ENCODE measurements at places on chromosomes 2 and 18.

DNA sequence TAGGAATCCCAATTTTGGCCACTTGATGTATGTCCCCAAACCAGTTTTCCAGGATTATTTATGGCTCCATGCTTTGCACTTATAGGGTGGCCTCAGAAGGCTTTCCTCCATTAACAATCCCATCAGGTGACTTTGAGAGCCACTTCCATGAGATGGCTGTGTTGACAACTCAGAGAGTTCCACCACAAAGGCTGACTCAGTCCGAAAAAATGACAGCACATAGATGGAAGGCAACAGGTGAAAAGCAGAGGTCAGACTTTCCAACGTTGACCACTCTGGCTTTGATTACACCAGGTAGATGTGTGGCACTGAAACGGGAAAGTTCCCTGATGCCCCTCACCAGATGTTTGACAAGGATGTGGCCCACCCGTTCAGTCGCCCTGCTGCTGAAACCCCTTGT is 431.4 kb upstream of the TNP1 start:
- no peak for DNase-seq

GRCh38 chr2:61443342-61444041 is 27.4 kb downstream of the USP34 start:
- DNase-seq: no peak

- DNase-seq: no peak
Measured at GRCh38 chr18:3688690-3689089, 238.7 kb downstream of the TGIF1 start.

DNA sequence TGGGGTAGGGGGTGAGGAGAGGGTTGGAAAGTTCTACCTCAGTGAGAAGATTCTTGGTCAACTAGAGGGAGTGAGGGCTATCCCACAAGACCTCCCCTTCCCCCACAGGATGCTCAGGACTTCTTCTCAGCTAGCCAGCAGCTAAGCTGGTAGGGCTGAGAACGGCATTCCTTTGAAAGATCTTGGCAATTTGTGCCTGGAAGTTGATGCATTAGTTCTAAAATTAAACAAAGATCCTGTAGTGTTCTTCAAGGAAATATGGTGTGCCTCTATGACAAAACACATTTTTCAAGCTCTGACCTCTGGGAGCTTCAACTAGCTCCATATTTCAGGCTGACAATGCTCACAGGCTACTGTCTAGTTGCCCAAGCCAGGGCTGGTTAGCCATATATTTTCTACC is 2.3 kb downstream of the LYPD1 start:
- no peak for DNase-seq

DNA sequence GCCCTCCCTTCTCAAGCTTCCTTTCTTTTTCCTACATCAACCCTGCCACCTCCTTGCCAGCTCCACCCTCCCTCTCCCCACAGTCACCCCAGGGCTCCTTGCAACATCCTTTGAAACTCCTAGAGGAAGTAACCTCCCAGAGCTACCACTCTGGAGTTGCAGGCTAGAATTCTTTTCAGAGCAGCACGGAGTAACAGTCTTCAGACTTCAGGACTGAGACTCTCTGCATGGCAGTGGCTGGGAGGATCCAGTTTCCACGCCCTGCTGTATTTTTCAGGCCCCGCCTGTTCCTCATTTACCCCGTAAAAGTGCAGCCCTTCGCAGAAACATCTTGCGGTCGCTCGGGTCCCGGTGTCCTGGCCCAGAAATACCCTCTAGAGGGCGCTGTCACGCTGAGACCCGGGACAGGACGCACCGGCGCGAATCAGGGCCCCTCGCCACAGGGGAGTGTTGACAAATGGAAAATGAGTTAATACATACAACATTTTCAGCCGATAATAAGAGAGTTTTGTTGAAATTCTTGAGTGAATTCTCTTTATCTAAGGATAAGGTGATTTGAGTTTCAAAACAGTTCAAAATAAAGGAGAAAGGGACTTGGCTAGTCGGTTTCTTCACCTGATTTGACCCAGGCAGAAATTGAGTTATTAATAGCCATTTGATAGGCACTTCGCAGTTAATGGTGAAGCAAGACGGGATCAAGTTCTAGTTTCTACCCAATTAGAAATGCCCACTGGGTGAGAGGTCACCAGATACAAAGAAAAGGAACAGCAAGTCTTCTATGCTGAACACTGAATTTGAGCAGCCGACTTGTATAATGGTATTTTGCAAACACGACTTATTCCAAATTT is 18.5 kb upstream of the NTSR2 start:
- DNase-seq: peak; percentile 74

DNA sequence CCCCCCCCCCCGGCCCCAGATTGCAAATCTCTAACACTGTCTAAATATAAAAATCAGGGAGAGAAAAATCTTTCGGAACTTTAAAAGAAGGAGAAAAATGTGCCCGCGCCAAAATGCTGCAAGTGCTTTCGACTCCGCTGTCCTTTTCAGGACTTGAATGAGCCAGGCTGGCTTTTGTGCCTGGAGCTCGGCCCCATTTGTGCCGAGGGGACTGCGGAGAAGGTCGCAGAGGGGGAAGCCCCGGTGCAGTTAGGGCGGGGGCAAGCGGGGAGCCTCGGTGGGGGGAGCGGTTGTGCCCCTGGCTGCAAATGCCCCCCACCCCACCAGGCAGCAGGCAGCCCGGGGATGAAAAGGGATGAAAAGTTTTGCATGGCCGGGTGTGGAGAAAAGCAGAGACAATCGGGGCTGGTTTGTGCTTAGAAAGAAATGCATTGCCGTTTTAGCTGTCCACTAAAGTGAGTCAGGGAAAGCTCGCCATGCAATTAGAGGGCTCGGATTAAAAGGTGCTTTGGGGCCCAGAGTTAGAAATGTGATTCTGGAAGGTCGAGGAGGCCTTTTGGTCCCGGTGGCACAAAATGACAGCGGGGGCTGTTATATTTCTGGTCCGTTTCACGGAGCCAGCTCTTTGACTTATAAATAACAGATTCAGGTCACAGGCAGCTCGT is 1.6 kb downstream of the INHBB start:
- DNase-seq: no peak

DNA sequence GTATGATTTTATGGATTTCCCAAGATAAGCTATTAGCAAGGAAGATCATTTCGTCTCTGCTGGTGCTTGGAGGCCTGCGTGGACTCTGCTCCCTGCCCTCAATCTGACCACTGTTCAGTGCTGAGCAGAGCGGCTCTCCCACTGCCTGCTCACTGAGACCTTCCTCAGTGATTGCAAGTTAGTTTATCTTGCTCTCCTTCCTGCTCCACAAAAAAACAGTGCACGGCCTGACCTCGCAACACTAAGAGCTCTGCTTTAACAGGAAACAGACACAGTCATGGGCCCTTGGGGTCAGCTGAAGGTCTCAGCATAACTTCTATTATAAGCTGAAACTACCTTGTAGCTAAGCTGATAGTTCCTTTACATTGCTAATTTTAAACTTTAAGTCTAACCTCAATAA is 53.1 kb downstream of the PRELID3A start:
- no peak for DNase-seq

GRCh38 chr2:48691935-48692691 is 63.4 kb downstream of the LHCGR start:
- DNase-seq: no peak

DNA sequence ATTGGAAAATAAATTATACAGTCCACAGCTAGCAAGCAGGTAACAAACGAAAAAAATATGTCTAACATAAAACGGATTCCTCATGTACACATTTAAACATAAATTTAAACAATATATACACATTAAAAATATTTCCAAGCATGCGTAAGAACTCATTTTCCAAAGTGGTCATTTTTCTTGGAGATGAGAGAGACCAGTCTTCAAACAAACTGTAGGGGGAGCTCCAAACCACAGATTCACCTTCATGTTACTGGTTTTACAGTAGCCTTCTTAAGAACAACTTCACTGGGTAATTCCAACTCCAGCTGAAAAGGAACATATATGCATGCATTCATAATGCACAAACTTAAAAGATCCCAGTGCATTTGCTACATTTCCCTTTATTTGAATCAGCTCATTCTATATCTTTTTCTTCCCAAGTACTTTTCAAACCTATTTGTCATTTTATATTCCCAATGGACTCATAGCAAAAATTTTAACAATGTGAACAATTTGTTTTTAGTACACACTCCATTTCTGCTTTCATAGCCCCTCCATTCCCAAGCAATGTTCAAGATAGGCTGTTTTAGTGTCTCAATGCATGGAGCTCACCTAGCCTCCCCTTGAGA is 4.7 kb upstream of the STAMBP start:
- DNase-seq: no peak

GRCh38 chr2:231927566-231927890 is 1.3 kb upstream of the NPPC start:
- DNase-seq: no peak

GRCh38 chr2:51619961-51620360 is 588.0 kb upstream of the NRXN1 start:
- DNase-seq: no peak

- no peak for DNase-seq
Measured at GRCh38 chr2:152166633-152167032, 8.9 kb downstream of the STAM2 start.

DNA sequence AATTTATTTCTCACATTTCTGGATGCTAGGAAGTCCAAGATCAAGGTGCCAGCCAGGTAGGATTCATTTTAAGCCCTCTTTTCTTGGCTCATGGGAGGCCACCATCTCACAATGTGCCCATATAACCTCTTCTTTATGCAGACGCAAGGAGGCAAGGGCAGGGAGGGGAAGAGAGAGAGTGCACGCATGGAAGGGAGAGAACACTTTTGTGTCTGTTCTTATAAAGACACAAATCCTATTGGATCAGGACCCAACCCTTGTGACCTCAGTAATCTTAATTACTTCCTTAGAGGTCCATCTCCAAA is 32.5 kb downstream of the CMPK2 start:
- DNase-seq: no peak

DNA sequence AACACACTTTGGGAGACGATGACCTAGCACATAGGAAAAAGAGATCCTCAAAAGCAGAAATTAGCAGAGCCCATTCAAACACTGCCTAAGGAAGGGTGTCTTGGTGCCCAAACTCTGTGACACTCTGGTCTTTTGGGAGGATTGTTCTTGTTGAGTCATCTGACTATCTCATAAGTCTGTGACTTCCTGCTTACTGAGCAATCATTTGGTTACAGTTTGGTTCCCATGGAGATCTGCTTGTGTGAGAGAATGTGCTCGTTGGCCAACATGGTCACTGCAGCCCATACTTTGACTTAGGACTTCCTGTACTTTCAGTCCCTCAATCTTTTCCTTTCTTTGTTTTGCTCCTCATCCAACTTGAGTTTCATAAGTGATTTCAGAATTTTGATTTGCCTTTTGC is 602.9 kb downstream of the NYAP2 start:
- DNase-seq: no peak

- DNase-seq: no peak
Measured at GRCh38 chr2:131049150-131049718, 44.0 kb downstream of the FAM168B start.

- no peak for DNase-seq
Measured at GRCh38 chr2:60159519-60159918, 393.9 kb downstream of the BCL11A start.

GRCh38 chr2:106126295-106126694 is 67.8 kb downstream of the UXS1 start:
- DNase-seq: no peak

DNA sequence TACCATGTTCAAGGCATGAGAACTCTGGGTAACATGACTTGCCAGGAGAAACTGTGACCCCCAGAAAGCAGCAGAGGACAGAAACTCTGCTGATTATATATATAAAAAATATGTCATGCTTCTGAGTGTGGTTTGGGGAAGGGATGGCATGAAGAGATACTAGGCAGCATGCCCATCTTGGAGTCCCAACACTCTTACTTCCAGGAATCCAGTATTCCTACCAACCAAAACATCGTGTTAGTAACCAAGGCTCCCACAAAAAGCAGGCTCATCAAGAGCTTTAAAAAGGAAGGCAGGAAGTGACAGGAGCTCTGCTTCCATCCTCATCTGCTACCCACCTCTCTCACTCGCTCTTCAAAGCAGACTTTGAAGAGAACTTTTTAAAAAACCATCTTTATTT is 31.6 kb upstream of the TWIST2 start:
- no peak for DNase-seq

DNA sequence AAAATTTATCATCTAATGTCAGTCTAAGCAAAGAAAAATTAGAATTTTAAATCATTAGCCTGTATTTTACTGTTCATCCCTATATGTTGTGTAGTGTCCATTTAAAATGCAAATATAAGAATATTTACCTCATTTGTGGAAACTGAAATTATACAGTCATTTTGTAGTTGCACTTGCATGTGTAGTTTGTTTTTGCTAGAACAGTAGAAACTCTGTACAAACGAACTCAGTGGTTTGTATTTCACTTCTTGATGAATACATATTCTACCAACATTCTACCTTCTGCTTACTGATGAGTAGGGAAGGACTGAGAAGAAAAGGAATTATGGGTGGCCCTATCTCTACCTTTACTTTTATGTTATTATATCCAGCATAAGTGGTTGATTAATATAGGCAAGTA is 29.7 kb downstream of the BMPR2 start:
- DNase-seq: no peak

DNA sequence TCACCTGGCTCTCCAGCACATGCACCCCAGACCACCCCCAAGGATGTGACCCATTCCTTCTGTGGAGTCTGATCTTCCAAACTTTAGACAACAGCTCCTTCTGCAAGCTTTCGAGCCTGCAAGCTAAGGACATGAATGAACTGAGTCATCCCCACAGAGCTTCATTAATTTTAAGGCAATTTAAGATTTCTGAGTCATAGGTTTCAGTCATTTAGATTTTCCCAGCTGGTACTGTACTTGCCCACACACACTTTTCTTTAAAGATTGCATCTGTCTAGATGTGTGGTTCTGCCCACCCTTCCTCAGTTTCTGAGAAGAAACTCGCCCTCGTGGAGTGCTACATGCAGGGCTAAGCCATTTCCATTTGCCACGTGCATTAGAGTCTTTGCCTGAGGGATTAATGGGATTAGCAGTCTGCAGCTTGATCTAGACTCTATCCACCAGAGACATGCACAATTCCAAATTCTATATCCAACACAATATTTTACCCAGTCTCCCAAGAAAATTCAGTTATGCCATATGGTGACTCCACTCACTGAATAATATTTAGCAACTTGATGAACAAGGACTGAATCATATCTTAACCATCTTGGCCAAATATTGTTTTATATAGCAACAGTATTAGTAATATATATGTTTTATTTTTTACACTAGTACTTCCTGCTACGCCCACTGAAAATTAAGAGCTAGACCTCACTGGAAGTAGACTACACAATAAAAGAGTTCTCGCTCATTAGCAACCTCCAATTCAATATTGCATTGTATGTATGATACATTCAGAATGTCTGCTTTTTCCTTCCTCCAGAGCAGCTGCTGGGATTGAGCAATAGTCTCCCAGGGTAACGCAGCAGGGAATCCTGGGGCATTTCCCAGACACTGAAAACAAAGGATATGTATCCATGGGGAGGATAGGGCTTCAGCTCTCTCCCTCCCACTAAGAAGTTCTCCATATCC is 14.3 kb upstream of the TRIB2 start:
- DNase-seq: no peak
